D721Med (cell line): ENCODE measurements at places on chromosomes 2 and 18.

DNA sequence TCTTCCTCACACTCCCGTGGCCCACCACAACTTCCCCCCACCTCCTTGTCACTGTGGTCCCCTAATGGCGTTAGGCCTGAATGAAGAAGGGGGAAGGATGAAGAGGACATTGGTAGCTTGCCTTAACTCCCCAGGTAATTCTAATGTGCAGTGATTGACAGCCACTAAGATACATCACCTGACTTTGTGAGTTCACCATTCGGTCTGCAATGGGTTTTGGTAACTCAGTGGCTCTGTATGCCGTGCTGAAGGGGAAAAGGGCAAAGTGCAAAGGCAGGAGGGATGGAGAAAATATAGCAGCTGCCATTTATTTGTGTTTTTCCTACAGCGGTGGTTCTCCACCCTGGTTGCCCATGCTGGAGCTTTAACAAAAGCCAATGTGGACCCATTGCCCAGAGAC lies 42.2 kb downstream of the ABCG8 start:
- DNase-seq = no peak

- no peak for DNase-seq
These were observed 28.4 kb upstream of the ACVR1C start for GRCh38 chr2:157657101-157657500.

DNA sequence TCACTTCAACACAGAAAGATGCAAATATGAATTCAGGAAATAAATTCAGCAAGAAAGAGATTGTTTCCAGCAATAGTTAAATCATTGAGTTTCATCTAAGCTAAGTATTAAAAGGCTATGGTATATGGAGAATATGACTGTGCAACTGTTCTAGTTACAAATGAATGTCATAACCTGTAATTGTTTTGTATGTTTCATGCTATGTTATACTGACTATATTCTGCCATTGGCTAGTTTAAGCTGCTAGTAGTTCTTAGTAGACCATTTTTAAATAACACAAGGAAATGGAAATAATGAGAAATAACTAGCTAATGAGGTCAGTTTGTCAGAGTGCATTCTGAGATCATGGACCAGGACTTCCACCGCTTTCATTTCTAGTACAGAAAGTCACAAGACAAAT lies 1154.9 kb upstream of the TMEFF2 start:
- DNase-seq = no peak

DNA sequence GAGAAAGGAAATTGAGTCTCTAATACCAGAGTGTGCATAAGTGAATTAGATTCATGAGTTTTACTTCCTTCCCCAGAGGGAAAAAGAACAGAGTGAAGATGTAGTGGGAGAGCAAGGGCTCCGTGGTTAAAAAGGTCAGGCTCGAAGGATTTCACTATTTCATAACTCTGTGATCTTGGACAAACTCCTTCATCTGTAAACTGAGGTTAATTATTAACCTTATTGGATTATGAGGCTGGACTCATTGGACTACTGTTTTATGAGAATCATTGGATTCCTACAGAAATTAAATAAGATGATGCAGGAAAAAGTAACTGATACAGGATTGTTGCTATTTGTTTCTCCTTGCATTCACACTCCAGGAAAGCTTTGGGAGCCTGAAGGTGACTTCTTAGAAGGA lies 45.0 kb downstream of the SRD5A2 start:
- DNase-seq = no peak

DNA sequence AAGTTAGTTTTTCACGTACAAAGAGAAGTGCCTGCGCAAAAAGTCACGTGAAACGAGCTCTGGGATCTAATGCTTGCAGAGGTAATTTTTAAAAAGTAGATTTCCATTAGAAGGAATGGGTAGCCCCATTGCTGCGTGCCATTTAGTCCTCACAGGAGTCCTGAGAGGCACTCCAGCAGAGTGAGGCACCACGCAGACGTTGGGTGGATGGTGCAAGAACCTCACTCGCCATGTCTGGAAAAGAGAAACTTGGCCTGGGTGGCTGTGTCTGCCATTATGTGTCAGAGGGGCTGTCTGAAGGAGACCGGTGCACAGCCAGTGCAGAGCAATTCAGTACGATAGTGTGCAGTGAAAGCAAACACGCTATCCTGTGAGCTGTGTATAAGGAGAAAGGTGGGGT lies 1.8 kb upstream of the HDAC4 start:
- DNase-seq = no peak

DNA sequence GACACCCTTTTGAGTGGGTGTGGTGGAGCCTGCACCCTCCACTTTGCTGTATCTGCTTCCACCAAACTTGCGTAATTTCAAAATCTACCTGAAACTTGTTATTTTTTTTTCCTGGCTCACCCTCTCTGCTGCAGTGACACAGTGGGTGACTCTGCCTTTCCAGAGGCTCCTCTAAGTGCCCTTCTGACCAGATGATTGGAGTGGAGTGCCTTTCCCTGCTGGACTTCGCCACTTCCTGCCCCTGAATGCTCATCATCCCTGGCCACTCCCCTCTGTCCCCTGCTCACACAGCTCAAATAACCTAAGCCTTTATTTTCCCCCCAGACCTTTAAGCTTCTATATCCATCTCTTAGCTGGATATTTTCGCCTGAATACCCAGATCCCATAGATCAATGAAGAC lies 777.5 kb upstream of the ID2 start:
- DNase-seq = no peak

GRCh38 chr2:48264627-48265026 lies 265.3 kb upstream of the STON1 start:
- DNase-seq = no peak

- no peak for DNase-seq
These were observed 102.4 kb upstream of the THUMPD2 start for GRCh38 chr2:39881494-39881893.

DNA sequence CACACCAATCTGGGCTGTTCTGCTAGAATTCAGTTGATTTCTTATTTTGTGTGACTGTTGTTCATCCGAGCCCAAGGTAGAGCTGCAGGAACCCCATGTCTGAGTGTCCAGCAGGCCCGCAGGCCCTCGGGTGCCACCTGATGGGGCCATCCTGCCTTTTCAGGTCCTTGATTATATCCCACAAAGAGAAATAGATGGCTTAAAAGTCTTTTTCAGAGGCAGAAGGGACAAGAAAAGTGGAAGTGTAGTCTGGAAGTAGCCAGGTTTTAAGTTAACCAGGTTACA lies 52.2 kb downstream of the AGAP1 start:
- no peak for DNase-seq

GRCh38 chr2:237315170-237315828 lies 98.7 kb downstream of the COL6A3 start:
- no peak for DNase-seq

GRCh38 chr2:9984871-9985480 lies 33.5 kb downstream of the GRHL1 start:
- no peak for DNase-seq

GRCh38 chr2:36461039-36461681 lies 105.6 kb downstream of the CRIM1 start:
- no peak for DNase-seq

DNA sequence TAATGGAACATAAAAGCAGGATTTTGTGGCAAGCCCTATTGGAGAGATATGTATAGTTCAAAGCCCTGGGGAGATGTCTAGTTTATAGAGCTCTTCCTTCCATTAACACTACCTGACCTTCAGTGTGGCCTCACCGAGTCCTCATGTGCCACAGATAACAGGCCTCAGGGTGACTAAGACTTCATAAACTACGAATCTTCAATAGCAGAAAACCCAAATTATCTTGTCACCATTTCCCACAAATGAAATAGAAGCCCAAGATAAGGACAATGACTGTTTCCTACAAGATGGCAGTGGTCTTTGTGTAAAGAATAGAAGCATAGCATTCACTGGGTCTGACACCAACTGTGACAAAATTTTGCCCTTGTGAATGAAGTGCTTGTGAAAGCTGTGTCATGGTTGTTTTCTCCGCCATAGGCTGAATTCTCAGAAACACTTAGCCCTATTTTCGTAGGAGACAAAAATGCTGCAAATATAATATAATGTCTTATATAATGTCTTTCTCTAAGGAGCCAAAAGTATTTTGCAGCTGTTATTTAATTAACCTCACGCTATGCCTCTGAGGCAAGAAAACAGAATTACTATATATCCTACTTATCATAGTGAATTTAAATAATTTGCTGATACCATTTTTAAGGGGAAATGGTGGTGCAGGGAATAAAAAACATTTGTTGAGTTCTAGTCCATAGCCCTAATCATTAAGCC lies 136.7 kb upstream of the CWC22 start:
- DNase-seq = no peak

DNA sequence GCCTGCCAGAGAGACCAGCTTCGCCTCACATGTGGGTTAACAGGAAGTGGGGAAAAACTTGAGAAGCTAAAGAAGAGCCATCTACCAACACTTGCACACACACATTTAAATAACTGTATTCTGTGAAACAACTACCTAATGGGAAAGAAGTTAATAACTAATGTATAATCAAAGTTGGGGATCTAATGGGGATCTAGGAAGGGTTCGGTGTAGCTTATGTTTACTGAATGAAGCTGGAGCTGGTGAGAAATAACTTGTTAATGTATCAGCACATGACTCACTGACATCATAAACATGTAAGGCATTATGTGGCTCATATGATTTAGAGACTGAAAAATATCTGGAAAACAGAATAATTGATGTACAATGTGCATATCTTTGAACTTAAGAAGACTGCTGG lies 421.3 kb upstream of the NXPH2 start:
- DNase-seq = no peak

- DNase-seq = no peak
These were observed 295.9 kb upstream of the LINC00305 start for GRCh38 chr18:64444819-64445218.

DNA sequence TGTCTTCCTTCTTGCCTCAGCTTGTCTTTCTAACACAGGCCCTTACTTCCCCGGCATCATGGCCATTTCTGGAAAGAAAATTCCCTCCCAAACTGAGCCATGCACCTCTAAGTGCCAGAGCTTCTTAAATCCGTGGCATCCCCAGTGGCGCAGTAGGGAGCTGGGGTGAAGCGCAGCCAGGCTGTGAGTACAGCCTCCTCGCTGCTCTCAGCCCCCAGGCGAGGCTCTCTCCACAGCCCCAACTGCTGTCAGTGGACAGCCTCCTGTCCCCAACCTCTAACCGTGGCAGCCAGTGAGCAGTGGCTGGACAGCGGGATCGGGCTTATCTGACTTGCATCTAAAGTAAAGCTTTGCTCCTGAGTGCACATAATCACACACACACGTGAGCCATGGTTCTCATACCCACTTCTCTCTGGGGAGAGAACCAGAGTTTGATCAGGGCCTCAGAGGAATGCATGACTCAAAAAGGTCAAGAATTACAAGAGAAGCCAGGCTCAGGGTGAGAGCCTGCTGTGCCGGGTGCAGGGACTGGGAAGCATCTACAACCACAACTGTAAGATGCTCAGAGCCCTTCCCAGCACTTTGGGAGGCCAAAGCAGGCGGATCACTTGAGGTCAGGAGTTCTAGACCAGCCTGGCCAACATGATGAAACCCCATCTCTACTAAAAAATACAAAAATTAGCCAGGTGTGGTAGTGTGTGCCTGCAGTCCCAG lies 50.7 kb downstream of the SFXN5 start:
- DNase-seq = no peak

DNA sequence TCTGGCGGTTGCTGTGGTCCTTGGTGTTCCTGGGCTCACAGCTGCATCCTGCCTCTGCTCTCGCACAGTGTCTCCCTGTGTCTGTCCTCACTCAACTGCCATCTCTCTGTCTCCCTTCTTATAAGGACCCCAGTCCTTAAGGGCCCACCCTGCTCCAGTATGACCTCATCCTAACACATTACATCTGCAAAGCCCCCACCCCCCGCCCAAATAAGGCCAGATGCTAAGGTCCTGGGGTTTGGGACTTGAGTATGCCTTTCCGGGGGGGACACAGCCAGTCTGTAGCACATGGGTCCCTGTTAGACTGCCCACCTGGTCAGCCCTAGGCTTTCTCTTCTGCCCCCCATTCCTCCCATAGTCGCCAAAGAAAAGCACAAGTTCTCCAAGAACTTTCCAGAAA lies 40.7 kb downstream of the FER1L5 start:
- no peak for DNase-seq

DNA sequence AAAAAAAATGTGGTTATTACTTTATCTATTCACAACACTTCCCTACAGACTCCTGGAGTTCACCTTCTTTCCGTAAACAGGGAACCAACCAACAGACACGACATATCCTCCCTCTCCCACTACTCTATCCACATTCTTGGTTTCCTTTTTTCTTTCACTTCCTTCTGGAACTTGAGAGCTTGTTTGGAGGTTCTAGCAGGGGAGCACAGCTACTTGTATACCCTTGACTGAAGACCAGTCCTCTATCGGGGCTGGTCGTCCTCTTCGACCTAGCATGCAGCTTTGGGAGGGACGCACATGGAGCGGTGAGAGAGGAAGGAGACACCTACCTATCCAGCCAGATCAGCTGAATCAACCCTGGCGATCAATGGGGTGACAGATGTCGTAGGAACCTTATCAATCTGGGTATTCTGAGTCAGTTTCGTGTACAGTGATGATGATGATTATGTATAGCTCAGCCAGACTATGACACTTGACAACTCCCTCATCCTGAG lies 43.5 kb upstream of the MSH2 start:
- DNase-seq = no peak

GRCh38 chr2:14861181-14861580 lies 228.7 kb downstream of the LRATD1 start:
- no peak for DNase-seq

DNA sequence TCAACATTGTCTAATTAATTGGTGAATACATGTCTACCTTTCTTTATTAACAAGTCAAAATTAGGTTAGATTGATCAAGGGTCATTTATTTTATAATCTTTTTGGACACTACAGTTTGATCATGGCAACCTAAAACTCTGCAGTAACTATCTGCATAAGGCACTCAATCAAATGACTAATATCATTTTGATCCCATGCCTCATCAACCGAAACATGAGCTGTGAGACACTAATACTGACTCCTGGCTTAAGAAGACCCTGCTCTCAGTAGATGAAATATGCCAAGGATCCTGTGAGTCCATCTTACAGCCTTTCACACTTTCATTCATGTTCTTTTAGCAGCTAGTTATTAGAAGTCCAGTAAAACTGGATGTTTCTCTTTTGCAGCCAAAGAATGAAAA lies 169.4 kb upstream of the CAVIN2 start:
- DNase-seq = no peak

GRCh38 chr2:9204939-9205338 lies 1.7 kb upstream of the ASAP2 start:
- no peak for DNase-seq

DNA sequence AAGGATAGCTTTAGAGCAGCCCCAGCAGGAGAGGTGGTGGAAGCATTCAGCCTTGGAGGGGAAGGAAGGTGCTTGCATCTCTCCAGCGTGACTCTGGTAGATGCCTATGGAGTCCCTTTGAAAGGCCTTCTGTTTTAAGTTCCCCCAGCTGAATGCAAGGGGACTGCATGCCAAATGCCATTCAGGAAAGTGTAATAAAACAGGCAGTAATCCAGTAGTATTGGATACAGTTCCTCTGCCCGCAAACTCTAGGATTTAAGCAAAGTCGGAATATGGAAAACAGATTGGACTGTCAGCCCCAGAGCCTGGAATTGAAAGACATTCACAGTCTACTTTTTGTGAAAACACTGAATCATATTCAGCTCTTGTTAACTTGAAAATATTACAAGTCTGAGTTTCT lies 125.2 kb upstream of the GAREM1 start:
- no peak for DNase-seq

- DNase-seq = no peak
These were observed 24.5 kb upstream of the ALPP start for GRCh38 chr2:232354069-232354468.
